ENCODE measurements at places on chromosomes 7 and 10.

DNA sequence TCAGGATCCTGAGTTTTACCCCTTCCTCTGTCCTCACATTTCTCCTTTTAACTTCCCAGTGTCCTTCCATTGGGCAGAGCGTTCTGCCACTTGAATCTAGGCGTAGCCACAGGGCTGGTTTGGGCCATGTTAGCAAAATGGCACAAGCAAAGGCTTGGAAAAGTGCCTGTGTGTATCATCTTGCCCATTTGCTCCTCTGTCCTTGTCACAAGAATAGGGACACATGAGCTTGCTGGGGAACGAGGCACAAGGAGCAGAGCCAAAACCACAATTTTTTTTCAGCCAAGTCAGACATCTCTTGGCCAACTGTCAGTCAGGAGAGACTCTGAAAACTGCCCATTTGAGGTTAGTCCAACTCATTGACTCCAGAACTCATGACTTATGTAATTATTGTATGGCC is 285.2 kb downstream of the ZNF248 start:
- DNase-seq, result no peak

DNA sequence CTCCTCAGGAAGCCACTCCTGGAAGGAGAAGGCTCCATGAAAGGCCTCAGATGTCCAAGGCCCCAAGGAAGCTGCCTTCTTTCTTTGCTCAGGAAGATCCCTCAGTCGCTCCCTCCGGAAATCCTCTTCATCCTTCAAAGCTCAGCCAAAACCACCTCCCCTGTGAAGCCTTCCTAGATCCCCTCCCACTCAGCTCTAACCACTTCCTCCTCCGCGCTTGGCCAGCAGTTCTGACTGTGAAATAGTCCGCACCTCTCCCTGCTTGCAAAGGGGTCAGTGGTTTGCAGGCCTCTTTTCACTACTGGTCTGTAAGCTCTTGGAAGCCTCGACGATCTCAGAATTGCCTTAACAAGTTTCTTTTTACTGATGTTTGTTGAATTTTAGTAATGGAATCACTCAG is 23.9 kb downstream of the PYROXD2 start:
- no peak for DNase-seq

DNA sequence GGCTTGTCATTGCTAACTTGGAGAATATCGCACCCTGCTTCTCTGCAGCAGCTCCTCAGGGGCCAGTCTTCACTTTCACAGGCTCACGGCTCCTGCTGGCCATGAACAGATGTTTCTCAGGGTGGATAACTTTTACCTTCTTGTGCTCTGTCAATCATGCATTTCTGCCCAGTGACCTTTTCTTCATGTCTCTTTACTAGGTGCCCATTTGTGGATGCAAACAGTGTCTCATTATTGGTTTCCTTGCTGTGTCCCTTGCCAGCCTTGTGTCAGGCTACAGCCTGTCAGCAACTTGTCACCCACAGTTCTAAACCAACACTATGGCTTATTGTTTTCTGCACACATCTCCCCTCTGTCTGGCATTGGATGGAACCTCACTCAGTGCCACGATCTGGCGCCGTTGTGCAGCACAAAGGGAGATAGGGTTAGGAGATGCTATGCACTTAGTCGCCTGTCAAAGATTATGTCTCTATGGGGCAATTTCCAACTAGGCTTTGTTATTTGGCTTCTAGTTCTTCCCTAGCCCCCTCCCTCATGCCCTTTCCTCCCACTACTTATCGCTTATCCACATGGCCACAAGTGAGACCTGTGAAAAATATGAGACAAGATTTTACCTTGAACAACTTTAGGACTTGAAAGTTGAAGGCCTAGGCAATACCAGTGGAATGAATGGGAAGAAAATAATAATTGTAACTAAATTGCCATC is 45.7 kb upstream of the NXPH1 start:
- no peak for DNase-seq

GRCh38 chr10:30493609-30494530 is 59.9 kb downstream of the MAP3K8 start:
- peak; percentile 76 for DNase-seq

GRCh38 chr10:130743751-130744271 is 567.7 kb downstream of the TCERG1L start:
- no peak for DNase-seq

DNA sequence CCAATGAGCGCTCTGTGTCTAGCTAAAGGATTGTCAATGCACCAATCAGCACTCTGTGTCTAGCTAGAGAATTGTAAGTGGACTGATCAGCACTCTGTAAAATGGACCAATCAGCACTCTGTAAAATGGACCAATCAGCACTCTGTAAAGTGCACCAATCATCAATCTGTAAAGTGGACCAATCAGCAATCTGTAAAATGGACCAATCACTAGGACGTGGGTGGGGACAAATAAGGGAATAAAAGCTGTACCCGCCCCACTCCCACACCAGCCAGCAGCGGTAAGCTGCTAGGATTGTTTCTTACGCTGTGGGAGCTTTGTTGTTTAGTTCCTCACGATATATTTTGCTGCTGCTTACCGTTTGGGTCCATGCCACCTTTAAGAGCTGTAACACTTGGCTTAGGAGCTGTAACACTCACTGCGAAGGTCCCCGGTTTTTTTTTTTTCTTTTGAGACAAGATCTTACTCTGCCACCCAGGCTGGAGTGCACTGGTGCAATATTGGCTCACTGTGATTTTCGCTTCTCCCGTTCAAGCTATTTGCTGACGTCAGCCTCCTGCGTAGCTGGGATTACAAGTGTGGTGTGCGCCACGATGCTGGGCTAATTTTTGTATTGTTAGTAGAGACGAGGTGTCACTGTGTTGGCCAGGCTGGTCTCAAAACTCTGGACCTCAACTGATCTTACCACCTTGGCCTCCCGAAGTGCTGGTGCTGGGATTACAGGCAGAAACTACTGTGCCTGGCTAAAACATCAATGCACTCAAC is 184.8 kb downstream of the PTPN20 start:
- no peak for DNase-seq

DNA sequence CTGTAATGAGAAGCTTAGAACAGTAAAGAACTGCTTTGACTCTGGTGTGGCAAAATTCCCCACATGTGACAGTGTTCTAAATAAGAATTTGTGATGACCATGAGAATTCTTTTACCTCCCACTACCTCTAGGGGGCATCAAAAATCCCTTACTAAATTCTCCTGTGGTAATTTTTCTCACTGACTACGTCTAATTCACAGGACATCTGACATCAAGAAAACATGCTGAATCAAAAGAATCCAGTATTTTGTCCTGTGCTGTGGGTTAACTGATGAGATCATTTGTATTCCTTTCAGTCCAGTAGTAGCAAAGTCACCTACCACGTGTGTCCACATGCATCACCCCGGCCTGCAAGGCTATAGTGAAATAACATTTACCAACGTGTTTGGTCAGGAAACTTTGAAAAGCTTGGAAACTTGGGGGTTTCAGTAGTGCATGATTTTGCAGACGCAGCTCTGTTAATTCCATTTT is 103.8 kb downstream of the ATE1 start:
- no peak for DNase-seq

All from bone marrow (tissue), 2 donors.